ENCODE measurements at places on chromosomes 16 and 17.

DNA sequence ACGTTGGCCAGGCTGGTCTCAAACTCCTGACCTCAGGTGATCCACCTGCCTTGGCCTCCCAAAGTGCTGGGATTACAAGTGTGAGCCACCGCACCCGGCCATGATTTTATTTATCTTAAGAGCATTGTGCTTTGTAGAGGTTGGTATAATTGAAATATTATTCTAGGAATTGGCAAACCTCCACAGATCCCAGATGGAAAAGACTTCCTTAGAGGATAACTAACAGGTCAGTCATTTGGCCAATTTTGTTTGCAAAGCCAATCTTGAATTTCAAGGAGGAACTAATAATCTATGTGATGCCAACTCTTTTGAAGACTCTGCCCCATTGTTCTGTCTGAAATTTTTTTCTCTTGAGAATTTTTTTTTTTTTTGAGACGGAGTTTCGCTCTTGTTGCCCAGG is 46.7 kb upstream of the SLC5A10 start:
- no peak for DNase-seq

DNA sequence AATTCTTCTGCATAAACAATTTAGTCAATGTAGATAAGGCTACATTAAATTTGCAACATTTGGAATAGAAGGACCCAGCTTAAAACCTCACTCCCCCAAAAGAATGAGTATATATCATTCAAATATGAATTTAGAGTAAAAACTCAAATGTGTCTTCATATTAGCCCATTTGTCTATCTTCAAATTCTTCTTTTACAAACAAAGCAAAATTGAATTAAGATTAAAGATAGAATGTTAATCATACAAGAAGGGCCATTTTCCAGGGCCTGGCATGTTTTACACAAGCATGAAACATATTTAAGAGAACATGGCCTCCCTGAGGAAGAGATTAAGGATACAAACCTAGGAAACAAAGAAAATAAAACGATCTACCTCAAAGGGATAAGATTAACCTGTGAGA is 8.4 kb downstream of the TOX3 start:
- no peak for DNase-seq

DNA sequence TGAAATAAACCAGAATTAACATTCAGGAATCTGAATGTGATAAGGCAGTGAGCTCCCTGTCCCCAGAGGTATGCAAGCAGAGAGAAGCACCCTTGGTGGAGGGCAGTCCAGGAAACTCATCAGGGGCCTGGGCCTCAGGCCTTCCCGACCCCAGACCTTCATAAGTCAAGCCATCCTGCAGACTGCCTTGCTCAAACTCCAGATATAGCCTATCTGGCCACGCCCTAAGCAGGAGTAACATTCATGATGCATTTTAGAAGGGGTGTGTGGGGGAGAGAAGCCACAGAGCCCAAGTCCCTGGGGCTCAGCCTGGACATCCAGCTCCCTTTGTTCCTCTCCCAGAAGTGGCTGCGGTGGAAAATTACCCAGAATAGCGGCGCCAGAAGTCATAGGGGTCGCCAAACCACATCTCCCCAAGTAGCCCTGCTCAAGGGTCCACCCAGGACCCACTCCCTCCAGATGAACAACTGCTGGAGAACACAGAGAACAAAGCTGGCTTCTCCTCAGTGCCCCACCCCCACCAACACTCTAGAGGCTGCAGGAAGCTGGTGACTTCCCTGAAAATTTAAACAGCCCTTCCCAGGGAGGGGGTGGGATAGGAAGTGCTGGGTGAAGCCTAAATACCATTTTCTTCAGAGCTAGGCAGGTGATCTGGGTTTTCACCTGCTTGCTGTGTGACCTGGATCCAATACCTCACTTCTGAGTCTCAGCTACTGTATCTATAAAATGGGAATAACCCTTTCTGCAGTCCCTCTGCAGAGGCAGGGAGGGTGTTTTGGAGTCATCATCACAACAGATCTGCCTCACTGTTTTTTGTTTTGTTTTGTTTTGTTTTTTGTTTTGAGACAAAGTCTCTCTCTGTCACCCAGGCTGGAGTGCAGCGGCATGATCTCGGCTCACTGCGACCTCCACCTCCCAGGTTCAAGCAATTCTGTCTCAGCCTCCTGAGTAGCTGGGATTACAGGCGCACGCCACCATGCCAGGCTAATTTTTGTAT is 1.5 kb upstream of the SREBF1 start:
- no peak for DNase-seq

DNA sequence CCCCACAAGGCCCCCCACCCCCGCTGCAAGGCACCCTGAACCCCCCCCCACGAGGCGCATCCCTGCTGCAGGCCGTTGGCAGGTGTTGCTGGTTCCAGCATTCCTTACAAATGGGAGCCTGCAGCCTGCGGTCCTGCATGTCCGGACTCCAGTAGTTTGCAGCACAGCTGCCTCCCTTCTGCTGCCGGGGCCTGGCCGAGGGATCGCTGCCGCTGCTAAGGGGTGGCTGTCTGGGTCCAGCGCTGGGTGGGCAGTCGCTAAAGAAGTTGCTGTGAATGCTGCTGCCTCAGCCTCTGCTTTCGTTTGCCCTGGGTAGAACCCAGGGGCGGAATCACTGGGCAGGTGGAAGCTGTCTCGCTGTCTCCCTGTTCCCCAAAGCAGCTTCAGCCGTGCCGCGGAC is 11.8 kb downstream of the UTS2R start:
- DNase-seq: no peak

DNA sequence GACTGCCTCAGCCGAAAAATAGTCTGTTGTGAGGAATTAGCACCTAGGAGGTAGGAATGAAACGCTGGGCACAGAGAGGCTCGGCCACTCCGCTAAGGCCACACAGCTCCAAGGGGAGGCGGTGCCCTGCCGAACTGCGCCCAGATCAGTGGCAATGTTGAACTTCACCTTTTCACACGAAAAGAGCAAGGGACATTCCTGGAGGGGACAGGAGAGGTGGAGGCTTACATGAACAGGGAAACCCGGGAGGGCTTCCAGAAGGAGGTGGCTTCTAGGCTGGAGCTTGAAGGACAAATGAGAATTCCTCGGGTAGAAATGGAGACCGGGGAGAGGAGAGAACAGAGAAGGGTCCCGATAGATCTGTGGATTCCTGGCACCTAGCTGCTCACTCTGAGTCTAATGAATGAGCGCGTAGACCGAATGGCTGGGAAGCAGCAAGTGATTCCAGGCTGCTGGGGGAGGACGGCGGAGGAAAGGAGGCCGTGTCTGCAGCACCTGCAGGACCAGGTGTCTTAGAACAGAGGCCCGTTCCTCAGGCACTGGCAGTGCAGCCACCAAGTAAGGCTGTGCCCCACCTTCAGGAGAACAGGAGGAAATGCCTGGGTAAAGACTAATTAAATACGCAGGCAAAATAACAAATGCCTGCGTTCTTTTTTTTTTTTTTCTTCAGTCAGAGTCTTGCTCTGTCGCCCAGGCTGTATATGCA is 722 bp upstream of the SLC38A10 start:
- no peak for DNase-seq

- no peak for DNase-seq
Observed at GRCh38 chr17:63645775-63646487, 23.7 kb downstream of the MAP3K3 start.

GRCh38 chr16:2468233-2468724 is 2.8 kb upstream of the NTN3 start:
- no peak for DNase-seq

DNA sequence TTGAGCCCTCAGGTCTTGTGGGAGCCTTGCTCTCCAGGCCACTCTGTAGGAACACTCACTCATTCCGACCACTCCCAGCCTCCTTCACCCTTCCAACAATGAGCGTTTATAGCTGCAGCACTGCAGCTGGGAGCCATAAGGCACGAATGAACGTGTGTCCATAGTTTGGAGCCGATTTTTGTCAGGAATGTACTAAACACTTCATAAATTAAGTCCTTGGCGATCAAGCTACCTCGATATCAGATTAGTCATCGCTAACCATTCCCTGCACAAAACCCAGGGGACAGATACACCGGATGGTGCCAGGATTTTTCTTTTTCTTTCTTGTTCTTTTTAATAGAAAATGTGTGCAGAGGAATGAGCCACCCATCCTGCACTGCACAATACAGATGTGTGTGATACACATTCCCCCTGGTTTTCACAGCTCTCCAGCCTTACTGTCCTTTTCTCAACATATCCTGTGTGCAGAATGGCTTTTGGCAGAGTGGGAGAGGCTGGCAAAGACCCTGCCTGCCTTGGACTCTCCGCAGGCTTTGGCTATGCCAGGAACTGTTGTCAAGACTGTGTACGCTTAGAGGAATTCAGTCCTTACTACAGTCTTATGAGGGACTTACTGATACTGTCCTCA is 68.4 kb upstream of the ELAC2 start:
- no peak for DNase-seq

DNA sequence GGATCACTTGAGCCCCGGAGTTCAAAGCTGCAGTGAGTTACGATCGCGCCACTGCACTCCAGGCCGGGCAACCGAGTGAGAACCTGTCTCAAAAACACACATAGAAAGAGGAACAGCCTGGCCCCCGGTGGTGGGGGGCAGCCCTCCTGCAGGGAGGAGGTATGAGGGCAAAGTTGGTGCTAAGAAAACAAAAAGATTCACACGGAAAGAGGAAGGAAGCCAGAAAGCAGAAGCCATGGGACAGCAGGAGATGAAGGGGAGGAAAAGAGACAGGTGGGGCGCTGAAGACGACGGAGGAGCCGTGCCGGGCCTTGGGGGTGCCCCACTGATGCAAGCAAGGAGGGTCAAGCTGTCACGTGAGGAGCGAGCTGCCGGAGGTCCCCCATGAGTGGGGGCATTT is 8.2 kb upstream of the C16orf74 start:
- DNase-seq: no peak

DNA sequence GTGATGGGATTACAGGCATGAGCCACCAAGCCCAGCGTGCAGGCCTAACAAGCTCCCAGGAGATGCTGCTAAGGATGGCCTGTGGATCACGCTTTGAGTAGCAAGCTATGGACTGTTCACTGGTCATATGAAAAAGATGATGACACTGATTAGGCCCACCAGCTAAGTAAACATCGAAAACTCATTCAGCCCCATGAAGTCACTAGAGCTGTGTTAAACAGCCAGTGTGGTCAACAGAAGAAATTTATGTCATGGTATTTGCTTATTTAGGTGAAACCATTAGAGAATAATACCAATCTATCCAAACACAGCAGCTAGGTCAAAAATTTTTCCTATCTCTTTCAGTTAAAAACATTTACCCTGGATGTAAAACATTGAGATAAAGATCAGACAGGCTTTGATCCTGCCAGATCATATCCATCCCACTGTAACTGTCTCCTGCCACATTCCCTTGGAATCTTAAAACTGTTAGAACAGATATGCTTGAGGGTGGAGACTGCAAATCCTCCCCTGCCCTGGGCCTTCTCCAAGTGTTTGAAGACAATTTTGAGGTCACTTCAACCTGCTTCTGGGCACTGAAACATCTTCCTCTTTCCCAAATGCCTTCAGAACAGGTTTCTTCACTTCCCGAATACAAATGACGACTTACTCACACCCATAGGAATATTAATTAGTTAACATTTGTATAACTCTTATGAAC is 30.9 kb downstream of the HOXB1 start:
- DNase-seq: no peak
